ENCODE measurements at places on chromosomes 11 and 22. TPM values are rescaled to one million over a fixed set of nuclear protein-coding genes. Genes with fewer than 3 reads are reported as not detected.
A peak's percentile ranks its signal among the peaks of the same experiment; 100 is the strongest.

LINC01488 gene
- 0.04 TPM for total RNA-seq

DNA sequence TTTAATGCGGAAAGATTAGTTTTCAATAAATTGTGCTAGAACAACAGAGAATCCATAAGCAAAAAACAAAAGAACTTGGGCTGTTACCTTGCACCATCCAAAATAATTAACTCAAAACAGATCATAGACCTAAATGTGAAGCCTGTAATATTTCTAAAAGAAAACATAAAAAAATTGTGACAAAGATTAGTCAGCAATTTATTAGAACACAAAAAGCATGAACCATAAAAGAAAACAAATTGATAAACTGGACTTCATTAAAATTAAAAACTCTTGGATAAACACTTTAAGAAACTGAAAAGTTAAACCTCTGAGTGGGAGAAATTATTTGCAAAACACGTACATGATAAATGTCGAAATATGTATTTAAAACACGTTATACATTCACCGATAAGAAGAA, 21.5 kb downstream of the DDI1 start:
- H3K27ac ChIP-seq: no peak overlapping the region
- no peaks in the 10 kb centered on the region for H3K27me3 ChIP-seq
- DNase-seq: no peak
- H3K36me3 ChIP-seq: no peaks in the 10 kb centered on the region
- no peaks in the 10 kb centered on the region for H3K4me1 ChIP-seq
- no peak overlapping the region for H3K4me3 ChIP-seq

GRCh38 chr11:114297806-114298709, 1.9 kb downstream of the NNMT start:
- peaks cover 4% of the 10 kb centered on the region for H3K36me3 ChIP-seq
- H3K4me1 ChIP-seq: peaks cover 17% of the 10 kb centered on the region
- no peak overlapping the region for H3K27ac ChIP-seq
- peak overlapping the region; percentile 4 for H3K4me3 ChIP-seq

DKK3 gene
- total RNA-seq: 61.1 TPM

DNA sequence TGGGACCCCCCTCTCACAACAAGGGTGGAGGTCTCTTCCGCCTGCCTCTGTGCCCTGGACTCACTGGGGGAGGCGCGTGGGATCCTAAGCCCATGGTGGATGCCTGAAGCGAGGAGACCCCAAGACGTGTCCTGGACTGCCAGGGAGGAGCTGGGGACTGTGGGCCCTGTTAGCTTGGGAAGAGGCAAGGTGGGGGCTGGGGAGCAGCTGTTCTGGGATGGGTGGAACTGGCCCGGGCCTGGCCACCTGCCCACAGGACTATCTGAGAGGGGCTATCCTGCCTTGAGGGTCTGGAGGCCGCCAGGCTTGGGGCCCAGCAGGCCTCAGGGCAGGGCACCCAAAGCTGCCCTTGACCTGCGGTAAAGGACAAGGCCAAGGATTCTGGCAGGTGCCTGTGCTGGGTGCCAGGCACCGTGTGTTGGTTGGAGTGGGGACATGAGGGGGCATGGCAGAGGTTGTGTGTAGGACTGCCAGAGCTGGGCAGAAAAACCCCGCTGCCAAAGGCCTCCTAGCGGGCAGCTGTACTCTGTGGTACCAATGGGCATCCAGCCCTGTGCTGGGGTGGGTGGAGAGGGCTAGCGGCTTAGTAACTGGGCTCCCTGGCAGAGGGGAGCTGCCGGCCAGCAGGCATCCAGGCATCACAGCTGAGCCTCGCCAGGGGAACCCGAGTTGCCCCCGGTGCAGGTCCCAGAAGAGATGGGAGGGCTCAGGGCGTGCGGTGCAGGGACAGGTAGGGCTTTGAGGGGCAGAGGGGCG, 670 bp downstream of the LSP1 start:
- H3K4me3 ChIP-seq: peak overlapping the region; percentile 14
- H3K36me3 ChIP-seq: no peaks in the 10 kb centered on the region
- DNase-seq: peak; percentile 45
- H3K27me3 ChIP-seq: no peaks in the 10 kb centered on the region
- peaks cover 58% of the 10 kb centered on the region for H3K4me1 ChIP-seq

BAIAP2L2 gene
- 0.22 TPM for total RNA-seq

DNA sequence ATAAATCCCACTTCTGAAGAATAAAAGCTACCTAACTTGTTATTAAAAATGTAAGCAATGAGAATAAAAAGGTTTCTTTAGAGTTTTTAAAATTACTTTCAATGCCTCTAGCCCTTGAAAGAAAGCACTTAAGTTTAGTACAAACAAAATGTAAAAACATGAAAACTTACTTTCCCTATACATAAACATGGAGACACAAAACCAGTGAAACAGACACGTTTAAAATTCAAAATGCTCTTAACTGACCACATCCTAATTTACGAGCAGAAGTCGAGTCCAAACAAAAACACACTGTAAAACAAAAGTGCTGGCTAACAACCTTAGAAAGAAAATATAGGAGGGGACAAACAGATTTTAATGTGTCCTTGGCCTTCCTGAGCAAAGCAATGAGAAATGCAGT, 36.6 kb downstream of the TCF20 start:
- H3K4me1 ChIP-seq: peaks cover 1% of the 10 kb centered on the region
- no peak for DNase-seq

All from muscle of leg (tissue), 16 donors.